ENCODE measurements at places on chromosomes 7 and 10. TPM values are rescaled to one million over a fixed set of nuclear protein-coding genes. Genes with fewer than 3 reads are reported as not detected.

PTN gene
- not detected for total RNA-seq

GRCh38 chr10:81013771-81014170, 476.1 kb downstream of the SH2D4B start:
- DNase-seq: no peak

- no peak for DNase-seq
Observed at GRCh38 chr10:60348982-60349381, 40.7 kb downstream of the ANK3 start.

DNA sequence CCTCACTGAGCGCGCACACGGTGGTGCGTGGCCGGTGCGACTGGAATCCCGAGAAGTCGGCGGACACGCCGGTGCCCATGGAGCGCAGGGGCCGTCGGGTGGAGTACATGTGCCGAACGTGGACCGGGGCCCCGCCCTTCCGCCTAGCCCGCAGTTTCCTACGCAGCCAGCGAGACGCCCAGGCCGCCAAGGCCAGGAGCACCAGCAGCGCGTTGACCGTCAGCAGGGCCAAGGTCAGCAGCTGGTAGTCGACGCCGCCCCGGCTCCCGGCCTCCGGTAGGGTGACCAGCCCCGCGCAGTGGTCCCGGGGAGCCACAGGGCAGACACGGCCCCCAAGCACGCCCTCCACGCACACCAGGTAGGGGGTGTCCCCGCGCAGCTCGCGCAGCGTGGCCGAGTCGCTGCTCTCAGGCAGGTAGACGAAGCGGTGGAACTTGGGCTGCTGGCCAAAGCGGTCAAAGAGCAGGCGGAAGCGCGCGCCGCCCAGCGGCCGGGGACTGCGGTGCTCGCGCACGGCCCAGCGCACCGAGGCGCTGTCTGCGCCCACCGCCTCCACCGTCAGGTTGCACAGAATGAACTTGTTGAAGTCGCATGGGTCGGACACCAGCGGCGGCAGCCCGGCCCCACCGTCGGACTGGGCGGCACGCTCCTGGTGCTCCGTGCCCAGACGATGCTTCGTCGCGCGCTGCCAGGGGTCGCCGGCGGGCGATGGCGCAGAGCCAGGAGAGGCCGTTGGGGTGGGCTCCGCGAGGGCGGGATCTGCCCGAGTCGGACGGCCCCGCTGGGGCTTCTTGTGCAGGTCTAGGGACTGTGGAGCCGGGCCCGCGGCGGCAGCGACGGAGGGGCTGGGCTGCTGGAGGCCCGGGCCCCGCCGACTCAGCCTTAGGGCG, 2.2 kb downstream of the TRIL start:
- DNase-seq: no peak

DNA sequence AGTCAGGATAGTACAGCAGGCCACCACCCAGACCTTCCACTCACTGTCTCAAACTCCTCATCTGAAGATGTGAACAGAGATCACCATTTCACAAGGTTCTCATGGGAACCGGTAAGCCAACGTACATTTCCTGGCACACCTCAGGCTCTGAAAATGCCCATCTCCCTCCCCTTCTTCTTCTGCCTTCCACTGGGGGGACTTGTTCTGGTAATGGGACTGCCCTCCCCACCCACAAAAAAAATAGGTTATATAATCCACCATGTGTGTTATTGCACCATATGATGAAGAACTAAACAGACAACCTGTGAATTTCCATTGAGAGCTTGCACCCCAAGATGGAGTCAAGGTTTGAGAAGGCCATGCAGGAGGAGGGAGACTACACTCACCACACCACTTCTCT, 42.1 kb upstream of the IKZF1 start:
- no peak for DNase-seq

DNA sequence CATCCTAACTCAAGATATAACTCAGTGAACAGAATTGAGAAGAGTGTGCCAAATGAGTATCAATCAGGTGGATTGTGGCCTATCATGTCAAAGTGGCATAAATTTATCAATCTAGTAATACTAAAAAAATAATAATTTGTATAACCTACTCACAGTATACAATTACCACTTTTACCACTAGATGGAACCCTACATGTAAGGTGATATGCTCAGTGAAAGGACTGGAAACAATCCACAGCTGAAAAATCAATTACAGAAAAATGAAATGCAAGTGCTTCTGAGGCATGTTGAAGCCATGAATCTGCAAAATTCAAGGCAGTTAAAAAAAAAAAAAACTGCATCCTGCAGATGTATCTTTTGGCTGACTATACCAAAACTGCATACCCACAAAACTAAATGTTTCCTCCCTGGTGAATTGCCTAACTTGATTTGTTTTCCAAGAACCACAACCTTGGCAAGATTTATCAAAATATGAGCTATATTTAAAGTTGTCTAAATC, 13.9 kb downstream of the ARHGAP19 start:
- DNase-seq: no peak
